ENCODE measurements at places on chromosomes 6 and 20.

GRCh38 chr20:50395251-50395729 is 114.9 kb upstream of the PTPN1 start:
- DNase-seq, result no peak

GRCh38 chr6:121633309-121633708 is 197.9 kb downstream of the GJA1 start:
- no peak for DNase-seq

DNA sequence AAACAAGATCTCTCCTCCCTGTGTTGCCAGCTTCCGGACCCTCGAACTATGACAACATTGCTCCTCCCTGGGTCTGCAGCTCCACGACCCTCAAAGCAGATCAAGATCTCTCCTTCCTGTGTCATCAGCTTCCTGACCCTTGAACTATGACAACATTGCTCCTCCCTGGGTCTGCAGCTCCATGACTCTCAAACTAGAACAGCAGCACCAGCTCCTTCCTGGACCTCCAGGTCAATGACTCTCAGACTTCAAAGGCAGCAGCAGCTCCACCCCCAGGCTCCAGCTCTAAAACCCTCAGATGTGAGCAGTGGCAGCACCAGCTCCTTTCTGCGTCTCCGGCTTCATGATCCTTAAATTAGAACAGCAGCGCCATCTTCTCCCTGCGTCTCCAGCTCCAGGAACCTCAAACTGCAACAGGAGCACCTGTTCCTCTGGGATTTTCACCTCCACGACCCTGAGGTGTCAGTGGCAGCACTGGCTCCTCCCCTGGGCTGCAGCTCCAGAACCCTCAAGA is 341.0 kb upstream of the SULF2 start:
- no peak for DNase-seq

- no peak for DNase-seq
These were observed 625.9 kb upstream of the FLRT3 start for GRCh38 chr20:14963262-14963663.

- DNase-seq, result no peak
These were observed 390.8 kb downstream of the GJA1 start for GRCh38 chr6:121826156-121826810.

GRCh38 chr20:53059848-53060247 is 87.7 kb downstream of the TSHZ2 start:
- DNase-seq, result no peak

GRCh38 chr6:33915134-33915533 is 111.3 kb upstream of the MLN start:
- DNase-seq, result no peak

GRCh38 chr6:147585256-147585655 is 76.8 kb downstream of the SAMD5 start:
- no peak for DNase-seq
